ENCODE measurements at places on chromosomes 5 and 9.
A peak's percentile ranks its signal among the peaks of the same experiment; 100 is the strongest.

GRCh38 chr9:122367774-122368460 is 2.9 kb upstream of the PTGS1 start:
- DNase-seq: no peak

DNA sequence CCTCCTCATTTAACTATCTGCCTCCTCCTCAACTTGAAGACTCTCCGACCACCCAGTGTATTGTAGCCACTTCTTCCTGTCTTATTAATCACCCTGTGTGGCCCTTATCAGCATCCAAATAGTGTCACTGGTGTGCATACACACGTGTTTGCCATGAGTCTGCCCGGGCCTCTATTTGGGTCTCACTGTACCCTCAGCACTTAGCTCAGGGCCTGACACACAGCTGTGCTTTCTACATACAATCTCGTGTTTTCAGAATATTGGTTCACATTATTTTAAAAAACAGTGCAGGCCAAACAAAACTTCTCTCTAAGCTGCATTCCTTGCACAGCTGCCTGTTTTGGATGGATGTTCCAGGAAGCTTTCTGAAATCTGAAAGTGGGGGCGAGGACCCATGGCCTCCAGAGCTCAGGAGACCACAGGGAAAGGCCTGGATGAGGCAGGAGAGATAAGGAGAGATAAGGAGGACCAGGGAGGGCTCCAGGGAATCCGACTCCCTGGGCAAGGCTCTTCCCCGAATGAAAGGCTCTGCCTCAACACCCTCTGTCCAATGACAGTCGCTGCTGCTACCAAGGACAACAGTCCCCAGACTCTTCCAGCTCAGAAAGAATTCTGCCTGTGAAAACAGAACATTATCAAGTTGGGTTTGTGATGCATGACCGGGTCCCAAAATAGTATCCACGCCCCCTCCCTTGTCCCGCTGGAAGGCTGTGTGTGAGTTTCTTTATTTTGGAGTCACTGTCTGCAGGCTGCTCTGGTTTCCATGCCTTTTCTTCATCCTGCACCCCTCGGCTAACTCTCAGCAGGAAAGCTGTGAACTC is 255.6 kb downstream of the NSG2 start:
- DNase-seq: no peak

GRCh38 chr9:6552498-6553121 is 92.9 kb downstream of the GLDC start:
- DNase-seq: no peak

DNA sequence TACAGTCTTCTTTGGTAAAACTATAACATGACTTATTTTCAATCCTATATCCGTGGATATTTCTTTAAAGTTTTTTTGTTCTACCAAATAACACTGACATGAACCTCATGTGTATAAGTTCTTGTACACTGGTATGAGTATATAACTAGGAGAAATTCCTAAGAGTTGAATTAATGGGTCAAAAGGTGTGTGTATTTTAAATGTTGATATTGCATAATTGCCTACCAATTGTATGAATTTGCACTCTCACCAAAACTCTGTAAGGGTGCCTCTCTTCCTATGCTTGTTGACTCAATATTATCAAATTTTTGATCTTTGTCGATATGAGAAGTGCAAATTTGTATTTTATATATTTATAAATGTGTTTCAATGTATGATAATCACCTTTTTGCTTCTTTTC is 22.9 kb upstream of the CCL21 start:
- no peak for DNase-seq

GRCh38 chr9:130990978-130991777 is 17.8 kb upstream of the LAMC3 start:
- no peak for DNase-seq

DNA sequence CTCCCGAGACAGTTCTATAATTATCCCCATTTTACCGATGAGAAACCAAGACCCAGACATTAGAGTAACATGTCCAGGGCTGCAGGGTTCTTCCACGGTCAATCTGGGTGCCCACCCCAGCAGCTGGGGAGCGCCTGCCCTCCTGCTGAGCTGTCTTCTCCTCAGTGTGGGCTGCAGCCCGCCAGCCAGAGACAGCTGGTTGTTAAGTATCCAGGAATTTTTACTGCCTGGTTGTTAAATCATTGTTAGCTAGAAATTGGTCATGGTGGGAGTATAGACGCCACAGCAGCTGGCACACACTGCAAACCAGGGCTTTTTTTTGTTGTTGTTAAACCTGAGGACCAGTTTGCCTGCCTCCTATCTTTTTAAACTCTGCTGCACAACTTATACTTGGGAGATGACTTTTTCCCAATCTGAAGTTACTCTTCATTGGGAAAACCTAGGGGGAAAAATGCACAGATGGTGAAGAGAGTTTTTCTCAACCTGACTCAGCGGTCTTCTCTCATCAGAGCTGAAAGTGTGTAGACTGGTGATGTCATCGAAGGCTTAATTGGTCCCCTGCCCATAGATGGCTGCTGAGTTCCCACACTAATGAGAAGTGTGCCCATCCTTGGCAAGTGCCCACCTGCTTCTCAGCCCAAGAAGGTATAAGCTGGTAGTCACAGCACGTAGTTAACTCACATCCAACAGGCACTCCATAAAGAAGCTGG is 208.6 kb downstream of the DRD1 start:
- DNase-seq: no peak

DNA sequence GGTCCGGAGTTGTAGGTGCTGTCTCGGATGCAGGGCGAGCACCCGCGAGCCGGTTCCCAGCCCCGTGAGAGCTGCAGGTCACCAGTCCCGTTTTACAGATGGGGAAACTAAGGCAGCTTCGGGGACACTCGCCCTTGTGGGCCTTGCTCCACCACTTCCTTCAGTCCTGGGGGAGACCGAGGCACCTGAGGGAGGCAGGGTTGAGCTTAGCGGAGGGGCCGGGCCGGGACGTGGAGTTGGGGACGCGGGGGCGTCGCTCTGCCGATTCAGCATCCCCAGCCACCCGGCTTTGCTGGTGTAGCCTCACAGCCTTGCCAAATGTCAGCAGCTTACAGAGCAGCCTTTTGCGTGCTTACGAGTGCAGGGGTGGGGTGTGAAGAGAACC is 530 bp downstream of the BBLN start:
- DNase-seq: no peak

- no peak for DNase-seq
Measured at GRCh38 chr5:179323026-179323870, 22.0 kb downstream of the ADAMTS2 start.

GRCh38 chr5:36606428-36607113 is at the start of gene SLC1A3:
Gene SLC1A3 (plus strand): TSS chr5:36606606. CDS start chr5:36608424, 1,818 bp downstream.
- no peak for DNase-seq

DNA sequence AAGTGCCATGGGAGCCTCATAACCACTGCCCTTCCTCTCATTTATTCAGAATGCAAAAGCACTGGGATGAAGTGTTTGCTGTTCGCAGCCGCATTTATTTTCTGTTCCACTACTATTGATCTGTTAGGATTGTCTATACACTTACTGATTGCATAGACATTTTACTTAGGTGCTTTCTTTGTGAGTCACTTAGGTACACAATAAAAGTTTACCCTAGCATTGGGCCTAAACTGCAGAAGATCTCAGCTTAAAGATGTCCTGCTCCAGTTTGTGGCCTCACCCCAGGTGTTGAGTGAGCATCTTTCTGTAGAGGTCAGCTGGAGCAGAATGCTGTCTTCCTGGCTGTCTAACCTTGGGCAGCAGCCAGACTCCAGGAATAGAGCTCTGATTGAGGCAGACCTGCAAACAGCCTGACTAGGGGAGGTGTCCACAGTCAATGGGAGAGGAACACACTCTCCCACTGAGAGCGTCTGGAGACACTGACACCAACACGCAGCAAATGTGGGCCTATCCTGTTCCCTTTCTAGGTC is 54.0 kb downstream of the GPR21 start:
- DNase-seq: no peak

DNA sequence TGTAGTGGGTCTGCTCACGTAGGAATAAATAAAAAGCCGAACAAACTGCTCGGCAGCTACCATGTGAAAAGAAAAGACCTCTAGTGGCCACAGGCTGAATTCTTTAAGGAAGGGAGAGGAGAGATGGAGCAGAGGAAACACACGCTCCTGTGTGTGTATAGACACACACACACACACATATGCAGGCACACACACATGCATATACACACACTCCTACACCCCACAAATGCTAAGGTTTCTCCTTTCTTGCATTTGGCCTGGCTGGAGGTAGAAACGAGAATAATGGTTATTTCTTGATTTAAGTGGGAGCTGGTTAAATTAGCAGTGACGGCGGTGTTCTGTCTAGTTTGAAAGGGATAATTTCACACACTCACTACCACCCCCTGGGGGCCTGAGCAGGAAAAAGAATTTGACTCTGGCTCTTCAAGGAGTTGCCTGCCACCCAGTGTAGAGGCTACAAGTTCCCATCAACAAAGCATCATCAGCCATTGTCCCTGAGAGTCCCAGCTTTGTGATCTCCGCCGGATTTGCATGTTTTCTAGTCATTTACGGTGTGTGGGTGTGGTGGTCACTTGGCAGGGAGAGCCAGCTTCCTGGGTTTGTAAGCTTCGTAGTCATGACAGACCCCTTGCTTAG is at the start of gene INSYN2B:
Gene INSYN2B (minus strand): TSS at position 78 of the 636 bp plus-strand sequence. CDS start 96,597 bp downstream, outside the sequence.
- peak; percentile 88 for DNase-seq

GRCh38 chr9:16039988-16040761 is 487.3 kb downstream of the CCDC171 start:
- DNase-seq: no peak

GRCh38 chr5:149238540-149238939 is 33.1 kb upstream of the AFAP1L1 start:
- DNase-seq: no peak

GRCh38 chr9:86175223-86175622 is 75.9 kb upstream of the GOLM1 start:
- no peak for DNase-seq

- peak; percentile 49 for DNase-seq
Measured at GRCh38 chr5:74412066-74412465, 228.5 kb downstream of the ENC1 start.

GRCh38 chr9:119164716-119165115 is 204.5 kb downstream of the BRINP1 start:
- no peak for DNase-seq

DNA sequence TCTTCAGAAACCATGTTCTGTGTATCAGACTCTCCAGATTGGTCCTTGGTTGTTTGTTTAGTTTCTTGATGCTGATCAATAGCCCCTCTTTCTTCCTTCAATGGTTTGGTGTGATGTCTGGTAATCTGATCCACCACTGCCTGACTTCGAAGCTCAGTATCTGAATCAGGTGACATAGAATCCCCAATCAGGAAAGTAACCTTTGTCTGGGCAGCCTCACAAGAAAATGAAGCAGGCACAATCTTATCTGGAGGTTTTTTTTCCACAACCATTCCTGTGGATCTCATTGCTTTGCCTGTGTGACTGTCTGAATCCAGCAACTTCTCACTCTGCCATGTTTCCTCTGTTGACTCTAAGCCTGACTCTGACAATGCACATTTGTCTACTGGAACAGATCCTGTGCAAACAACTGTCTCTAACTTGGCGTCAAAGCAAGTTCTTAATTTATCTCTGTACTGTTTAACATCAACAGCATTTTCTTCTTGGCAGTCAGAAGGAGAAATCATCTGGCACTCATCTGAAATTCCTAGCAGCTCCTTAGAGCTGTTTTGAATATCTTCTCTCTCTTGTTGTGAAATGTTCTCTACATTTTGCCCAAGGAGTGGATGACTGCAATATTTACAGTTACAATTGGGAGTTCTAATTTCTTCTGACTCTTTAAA is 37.1 kb upstream of the RAPGEF6 start:
- no peak for DNase-seq

DNA sequence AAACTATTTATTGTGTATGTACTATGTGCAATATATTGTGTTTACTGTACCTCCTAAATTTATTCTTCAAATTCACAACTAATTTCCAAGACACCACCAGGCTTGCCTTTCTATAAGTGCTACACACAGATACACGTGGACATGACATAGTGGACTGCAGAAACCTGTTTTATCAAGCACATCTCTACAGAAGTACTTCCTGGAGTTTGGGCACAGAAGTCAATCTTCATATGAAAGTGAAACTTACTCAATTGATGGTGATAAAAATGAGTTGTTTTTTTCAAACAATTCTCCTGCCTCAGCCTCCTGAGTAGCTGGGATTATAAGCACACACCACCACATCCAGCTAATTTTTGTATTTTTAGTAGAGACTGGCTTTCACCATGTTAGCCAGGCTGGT is 57.6 kb downstream of the NLN start:
- DNase-seq: no peak

GRCh38 chr9:135365013-135365768 is 114.4 kb upstream of the PPP1R26 start:
- no peak for DNase-seq

DNA sequence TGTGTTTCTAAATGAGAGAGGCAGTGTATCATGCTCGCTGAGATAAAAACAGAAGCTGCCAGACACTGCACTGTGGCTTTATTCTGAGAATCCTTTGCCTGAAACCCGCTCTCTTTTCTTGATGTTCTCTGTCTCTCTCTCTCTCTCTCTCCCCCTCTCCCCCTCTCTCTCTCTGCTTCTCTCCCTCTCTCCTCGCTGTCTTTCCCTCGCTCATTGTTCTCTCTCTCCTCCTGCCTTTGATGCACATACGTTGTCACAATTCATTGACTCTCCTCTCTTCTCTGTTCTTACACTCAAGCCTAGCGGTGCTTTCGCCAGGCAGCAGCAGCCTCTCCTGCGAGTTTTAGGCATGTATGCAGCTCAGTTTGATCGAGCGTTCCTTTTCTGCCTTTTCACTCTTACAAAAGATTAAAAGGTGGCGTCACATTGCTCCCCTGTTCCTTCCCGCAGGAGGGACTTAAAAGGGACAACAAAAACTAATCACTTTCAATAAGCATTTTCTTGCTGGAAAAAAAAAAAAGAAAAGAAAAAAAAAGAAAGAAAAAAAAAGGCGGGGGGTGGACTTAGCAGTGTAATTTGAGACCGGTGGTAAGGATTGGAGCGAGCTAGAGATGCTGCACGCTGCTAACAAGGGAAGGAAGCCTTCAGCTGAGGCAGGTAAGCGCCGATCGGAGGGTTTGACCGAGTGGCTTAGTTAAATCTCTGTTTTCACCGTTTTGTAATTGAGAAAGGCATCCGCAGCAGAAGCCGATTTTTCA is 717.9 kb upstream of the WWC1 start:
- peak; percentile 83 for DNase-seq

DNA sequence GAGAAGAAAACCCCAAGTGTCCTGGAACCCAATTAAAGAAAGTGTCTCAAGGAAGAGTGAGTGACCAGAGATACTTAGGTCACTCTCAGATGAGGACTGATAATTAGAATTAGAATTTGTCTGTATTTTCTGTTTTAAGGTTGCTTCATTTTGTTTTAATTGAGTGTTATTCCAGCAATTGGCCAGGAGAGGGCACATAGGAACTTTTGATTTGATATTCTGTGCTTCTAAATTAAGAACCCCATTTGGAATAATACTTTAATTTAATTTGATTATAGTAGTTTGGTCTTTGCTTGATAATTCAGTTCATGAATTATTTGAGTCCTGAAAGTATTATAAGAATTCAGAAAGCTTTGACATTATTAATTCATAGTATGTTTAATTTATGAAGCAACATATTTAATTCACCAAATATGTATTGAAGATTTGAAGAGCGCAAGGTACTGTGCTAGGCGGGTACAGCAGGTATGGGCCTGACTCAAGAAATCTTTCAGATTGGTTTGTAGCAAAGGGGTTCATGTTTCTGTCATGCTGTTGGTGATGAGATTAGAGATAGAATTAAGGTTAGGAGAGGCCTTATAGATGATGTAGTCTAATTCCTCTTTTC is 4.9 kb downstream of the MRPL22 start:
- DNase-seq: no peak

All from NT2/D1 (cell line).